Testis (tissue), 5 donors: ENCODE measurements at places on chromosomes 1 and 21. TPM values are rescaled to one million over a fixed set of nuclear protein-coding genes. Genes with fewer than 3 reads are reported as not detected.

DNA sequence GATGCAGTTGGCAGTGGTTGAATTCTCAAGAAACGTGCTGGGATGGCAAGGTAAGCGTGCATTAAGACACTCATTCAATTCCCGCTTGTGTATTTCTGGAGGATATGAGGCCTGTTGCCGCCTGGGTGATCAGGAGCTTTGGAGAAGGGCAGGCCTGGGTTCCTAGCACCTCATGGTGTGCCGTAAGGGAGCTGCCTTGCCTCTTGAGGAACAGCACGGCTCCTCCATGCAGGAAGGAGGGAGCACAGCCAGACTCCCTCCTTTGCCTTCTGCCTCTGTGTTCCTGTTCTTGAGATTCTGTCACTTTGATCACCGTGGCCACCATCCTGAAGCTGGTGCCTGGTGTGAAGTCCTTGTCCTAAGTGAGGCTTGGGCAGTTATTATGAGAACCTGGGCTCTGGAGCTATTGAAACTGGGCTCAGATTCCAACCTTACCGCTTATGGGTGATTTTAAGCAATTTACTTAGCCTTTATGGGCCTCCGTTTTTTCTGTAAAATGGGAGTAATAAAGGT is 18.3 kb downstream of the SLFNL1 start:
- no peaks in the 10 kb centered on the region for H3K27me3 ChIP-seq
- no peaks in the 10 kb centered on the region for H3K36me3 ChIP-seq
- H3K4me1 ChIP-seq, result peaks cover 5% of the 10 kb centered on the region
- no peak overlapping the region for H3K4me3 ChIP-seq
- no peak overlapping the region for H3K27ac ChIP-seq

DNA sequence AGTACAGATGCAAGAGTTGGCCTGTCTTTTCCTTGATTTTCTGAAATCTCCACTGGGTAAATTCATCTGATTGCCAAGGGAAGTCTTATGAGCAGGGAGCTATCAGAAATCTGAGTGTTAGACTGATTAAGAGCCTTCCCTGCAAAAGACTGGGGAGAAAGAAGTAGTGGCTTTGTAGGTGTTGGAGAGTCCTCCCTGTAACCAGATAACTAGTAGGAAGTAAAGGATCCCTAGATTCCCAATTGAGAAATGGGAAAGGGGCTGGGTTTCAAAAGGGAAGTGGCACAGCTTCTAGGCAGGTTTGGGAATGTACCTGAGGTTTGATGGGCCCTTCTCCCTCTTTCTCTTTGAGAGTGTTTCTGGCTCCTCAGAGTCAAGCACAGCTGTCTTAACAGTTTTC is 2.1 kb downstream of the TLCD4 start:
- H3K4me1 ChIP-seq, result peaks cover 4% of the 10 kb centered on the region
- no peak for DNase-seq
- no peak overlapping the region for H3K4me3 ChIP-seq

- no peaks in the 10 kb centered on the region for H3K27me3 ChIP-seq
- DNase-seq, result peak; percentile 28
- no peak overlapping the region for H3K27ac ChIP-seq
Measured at GRCh38 chr1:214637722-214638458, 34.9 kb downstream of the CENPF start.

Gene PCBP3
- 58.3 TPM for total RNA-seq

Gene HDAC1
- 83.1 TPM for total RNA-seq
